ENCODE measurements at places on chromosomes 16 and 17. TPM values are rescaled to one million over a fixed set of nuclear protein-coding genes. Genes with fewer than 3 reads are reported as not detected.

- H3K4me3 ChIP-seq = no peak overlapping the region
- no peaks in the 10 kb centered on the region for H3K4me1 ChIP-seq
- DNase-seq = no peak
- H3K27ac ChIP-seq = no peak overlapping the region
These were observed 30.9 kb downstream of the CBLN1 start for GRCh38 chr16:49250689-49251088.

DNA sequence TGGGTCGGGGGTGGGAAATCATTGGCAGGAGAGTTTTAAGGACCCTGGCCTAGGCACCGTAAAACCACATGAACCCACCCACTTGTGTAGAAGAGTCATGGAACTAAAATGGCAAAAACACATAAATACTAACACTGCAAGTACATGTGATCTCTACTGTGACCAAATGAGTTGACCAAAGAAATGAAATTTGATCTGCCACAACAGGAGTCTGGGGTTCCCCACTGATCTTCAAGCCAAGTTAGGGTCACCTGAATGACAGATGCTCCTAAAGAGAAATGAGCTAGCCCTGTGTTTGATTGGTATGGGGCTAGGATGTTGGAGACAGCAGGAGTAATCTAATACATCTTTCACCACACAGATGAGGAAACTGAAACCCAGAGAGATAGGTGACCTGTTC is 21.5 kb upstream of the SKAP1 start:
- no peak for DNase-seq
- no peaks in the 10 kb centered on the region for H3K4me1 ChIP-seq
- H3K27me3 ChIP-seq = peaks cover 89% of the 10 kb centered on the region

DNA sequence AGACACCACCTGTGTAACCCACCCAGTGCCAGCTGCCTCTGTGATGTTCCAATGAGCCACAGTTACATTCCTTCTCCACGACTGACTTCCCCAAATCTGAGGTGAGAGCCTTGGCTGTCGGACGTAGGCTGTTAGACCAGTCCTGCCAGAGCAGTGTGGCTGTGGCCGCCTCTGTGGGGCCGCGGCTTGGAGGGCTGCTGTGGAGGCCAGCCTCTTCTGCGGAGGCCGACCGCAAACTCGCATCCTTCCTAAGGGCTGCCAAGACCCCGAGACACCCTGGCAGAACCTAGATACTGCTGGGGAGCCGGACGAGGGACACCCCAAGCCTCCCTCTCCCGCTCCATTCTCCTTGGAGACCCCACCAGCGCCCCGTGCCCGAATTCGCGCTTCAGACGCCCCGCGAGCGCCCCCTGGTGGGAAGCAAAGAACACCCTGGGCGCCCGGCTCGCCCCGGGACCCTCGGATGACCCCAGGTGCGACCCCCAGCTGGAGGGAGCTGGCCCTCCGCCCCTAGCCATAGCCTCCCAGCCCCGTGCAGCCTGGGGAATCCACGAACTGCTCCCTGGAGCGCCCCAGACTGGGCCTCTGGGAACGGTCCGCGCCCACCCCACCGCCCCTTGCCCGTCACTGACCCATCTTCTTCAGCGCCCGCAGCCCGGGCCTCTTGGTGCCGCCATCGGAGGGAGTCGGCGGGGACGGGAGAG is 547 bp downstream of the PLCD3 start:
- peak overlapping the region; percentile 84 for H3K4me3 ChIP-seq
- DNase-seq = peak; percentile 82
- no peaks in the 10 kb centered on the region for H3K36me3 ChIP-seq
- peaks cover 14% of the 10 kb centered on the region for H3K4me1 ChIP-seq

QPRT gene
- 112 TPM for total RNA-seq

DNA sequence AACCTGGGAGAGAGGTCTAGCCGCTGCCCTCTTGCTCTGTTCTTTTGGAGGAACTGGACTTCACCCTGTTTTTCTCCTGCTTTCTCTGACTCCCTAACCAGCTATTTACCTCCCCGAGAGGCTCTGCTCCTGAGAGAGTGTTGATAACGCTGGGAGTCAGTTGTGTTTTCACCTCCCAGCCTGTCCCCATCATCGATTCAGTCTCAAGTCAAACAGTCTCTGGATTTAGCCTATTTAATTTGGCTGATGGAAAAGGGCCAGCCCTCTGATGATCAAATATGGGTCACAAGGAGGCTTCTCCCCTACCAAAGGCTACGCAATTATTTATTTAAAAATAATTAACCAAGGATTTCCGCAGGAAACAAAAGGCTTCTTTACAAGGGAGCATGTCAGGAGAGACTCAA is 31.8 kb downstream of the HNF1B start:
- H3K27me3 ChIP-seq = no peaks in the 10 kb centered on the region

ST6GALNAC2 gene
- total RNA-seq = 0.28 TPM

DNA sequence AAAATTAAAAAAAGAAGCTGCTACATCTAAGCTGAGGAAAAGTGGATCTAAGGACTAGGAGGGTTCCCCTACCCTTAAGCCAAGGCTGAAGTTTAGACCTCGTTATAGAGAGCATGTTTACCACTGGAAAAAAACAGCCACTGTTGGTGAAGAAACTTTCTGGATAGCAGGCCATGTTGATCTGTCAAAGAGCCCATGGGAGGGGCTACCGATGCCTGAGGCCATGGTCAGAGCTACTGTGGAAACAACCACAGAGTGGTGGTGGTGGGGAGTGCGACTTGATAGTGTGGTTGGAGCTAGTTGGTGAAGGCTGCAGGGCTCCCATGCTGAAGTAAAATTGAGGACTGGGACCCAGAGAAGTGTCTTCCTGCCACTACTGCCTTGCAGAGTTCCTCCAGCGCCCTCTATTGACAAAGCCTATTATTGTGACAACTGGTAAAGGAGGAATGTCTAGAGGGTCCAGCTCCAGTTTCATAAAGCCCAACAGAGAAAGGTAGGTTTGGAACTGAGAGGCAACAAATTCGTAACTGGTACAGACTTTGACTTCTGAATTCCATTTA is 12.7 kb upstream of the FAM20A start:
- no peak overlapping the region for H3K27ac ChIP-seq
- H3K4me1 ChIP-seq = no peaks in the 10 kb centered on the region
- no peak overlapping the region for H3K4me3 ChIP-seq
- H3K27me3 ChIP-seq = no peaks in the 10 kb centered on the region
- no peaks in the 10 kb centered on the region for H3K36me3 ChIP-seq
- DNase-seq = peak; percentile 83

GRCh38 chr17:77790143-77790829 is 168.2 kb upstream of the TNRC6C start:
- peaks cover 84% of the 10 kb centered on the region for H3K27me3 ChIP-seq
- H3K27ac ChIP-seq = no peak overlapping the region
- H3K4me1 ChIP-seq = peaks cover 11% of the 10 kb centered on the region
- H3K4me3 ChIP-seq = no peak overlapping the region
- peak; percentile 42 for DNase-seq

- no peaks in the 10 kb centered on the region for H3K4me1 ChIP-seq
- DNase-seq = peak; percentile 91
- no peaks in the 10 kb centered on the region for H3K27me3 ChIP-seq
- H3K27ac ChIP-seq = peak overlapping the region; percentile 59
These were observed 569 bp upstream of the RABEP2 start for GRCh38 chr16:28925386-28926228.

DNA sequence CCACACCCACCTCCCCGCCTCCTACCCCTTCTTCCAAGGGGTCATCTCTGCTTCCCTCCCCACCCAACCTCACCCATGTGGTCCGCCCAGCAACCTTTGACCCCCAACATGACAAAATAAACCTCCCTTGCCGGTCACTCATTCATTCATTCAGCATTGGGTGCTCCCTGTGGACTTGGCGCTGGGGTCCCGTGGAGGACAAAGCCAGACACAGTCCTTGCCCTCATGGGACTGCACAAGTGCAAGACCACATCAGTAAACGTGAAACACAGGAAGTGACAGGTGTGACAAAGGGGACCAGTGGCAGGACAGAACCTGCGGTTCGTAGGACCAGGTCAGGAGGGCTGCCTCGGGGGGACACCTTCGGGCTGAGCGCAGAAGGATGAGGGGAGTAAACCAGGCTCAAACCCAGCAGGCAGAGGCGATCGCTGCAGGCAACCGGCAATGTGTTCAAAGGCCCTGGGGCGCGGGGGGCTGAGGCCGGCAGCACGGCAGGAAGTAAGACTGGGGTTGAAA is 185.4 kb downstream of the SEC14L1 start:
- H3K4me3 ChIP-seq = no peak overlapping the region
- H3K36me3 ChIP-seq = no peaks in the 10 kb centered on the region
- no peaks in the 10 kb centered on the region for H3K27me3 ChIP-seq
- DNase-seq = no peak

DNA sequence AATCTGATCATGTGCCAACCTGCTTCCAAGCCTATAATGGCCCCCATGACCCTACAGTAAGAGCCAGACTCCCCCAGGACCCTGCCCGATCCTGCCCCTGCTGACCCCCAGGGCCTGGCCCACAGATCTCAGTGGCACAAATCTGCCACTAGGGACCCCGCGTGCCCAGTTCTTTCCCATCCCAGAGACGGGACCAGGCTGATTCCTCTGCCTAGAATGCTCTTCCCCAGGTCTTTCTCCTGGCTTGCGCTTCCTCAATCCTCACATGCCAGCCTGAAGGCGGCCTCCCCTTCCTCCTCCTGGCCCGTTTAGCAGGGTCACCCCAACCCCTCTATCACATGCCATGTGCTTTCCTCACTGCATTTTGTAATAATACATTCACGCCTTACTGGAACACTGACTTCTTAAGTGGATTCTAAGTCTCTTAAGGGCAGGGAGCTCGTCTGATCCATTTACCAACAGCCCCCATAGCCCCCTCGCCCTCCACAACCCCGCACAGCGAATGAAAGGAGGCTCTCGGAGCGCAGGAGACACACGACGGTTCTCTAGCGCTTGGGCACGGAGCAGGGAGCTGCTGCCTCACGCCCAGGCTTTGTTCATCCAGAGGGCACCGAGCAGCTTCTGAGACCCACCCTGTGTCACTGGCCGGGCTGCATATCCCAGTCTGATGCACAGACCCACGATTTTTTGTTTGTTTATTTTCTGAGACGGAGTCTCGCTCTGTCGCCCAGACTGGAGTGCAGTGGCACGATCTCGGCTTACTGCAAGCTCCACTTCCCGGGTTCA is 1.2 kb downstream of the TRIM65 start:
- peaks cover 16% of the 10 kb centered on the region for H3K4me1 ChIP-seq
- H3K36me3 ChIP-seq = no peaks in the 10 kb centered on the region
- peak; percentile 67 for DNase-seq
- H3K27ac ChIP-seq = no peak overlapping the region
- no peaks in the 10 kb centered on the region for H3K27me3 ChIP-seq

- peaks cover 29% of the 10 kb centered on the region for H3K4me1 ChIP-seq
- no peaks in the 10 kb centered on the region for H3K36me3 ChIP-seq
- no peak overlapping the region for H3K27ac ChIP-seq
These were observed 2.9 kb downstream of the ATP6V0C start for GRCh38 chr16:2516391-2517240.

TAT gene
- not detected for total RNA-seq

SLC6A2 gene
- total RNA-seq = not detected

AIPL1 gene
- 0.37 TPM for total RNA-seq

ZNF768 gene
- total RNA-seq = 15.5 TPM

PITPNC1 gene
- 10.4 TPM for total RNA-seq

DNA sequence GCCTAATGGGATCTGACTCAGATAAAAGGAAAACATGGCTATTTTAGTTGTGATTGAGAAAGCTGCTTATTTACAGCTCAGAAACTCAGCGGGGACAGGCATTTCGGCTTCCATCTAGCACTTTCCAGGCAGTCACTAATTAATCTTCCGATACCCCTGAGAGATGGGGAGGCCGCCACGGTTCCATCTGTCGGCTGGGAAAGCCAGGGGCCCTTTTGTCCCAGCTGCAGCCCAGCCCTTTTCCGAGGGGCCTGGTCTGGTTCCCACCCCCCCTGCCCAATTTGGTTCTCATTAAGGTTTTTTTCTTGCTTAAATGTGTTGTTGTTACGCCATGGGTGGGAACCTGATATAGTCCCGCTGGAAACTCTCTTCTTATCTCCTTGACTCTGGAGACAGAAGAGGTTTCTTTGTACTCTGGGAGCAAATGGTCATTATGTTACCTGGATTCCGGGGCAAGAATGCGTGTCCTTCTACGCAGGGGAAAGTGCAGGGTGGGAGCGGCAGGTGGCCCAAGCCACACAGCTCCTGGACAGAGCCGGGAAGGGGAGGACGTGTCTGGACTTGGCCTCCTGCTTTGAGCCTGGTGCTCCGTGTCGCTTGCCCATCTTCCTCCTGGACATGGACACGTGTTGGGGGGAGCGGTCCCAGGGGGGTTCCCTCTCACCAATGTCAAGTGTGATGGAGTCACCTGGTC is 50.9 kb upstream of the GSE1 start:
- no peak overlapping the region for H3K27ac ChIP-seq
- no peak for DNase-seq
- H3K36me3 ChIP-seq = no peaks in the 10 kb centered on the region

DNA sequence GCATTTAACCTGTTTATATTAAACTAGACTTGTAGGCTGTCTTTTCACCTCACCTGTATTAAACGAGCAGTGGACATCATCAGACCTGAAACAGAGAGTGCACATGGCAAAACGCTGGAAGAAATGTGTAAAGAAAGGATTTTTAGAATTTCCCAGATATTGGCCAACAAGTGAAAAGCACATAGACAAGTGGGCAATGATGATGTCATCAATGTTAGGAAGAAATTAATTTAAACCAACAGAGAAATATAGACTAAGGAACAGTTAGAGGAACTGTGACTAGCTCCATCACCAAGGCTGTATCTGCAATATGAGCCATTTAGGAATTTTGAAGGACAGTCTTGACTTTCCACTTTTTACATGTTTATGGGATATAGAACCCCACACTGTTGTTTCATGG is 67.1 kb upstream of the SLC12A3 start:
- peaks cover 31% of the 10 kb centered on the region for H3K4me1 ChIP-seq
- DNase-seq = no peak
- no peaks in the 10 kb centered on the region for H3K36me3 ChIP-seq
- H3K4me3 ChIP-seq = no peak overlapping the region
- H3K27me3 ChIP-seq = no peaks in the 10 kb centered on the region
- H3K27ac ChIP-seq = no peak overlapping the region

GRCh38 chr17:62111562-62112171 is 46.6 kb upstream of the MED13 start:
- H3K36me3 ChIP-seq = no peaks in the 10 kb centered on the region
- H3K4me3 ChIP-seq = no peak overlapping the region
- no peak for DNase-seq
- no peak overlapping the region for H3K27ac ChIP-seq

CDR2L gene
- total RNA-seq = 4.0 TPM

- H3K27ac ChIP-seq = no peak overlapping the region
- no peak overlapping the region for H3K4me3 ChIP-seq
- DNase-seq = peak; percentile 33
- H3K27me3 ChIP-seq = no peaks in the 10 kb centered on the region
- H3K36me3 ChIP-seq = no peaks in the 10 kb centered on the region
These were observed 776.1 kb downstream of the KCNJ2 start for GRCh38 chr17:70945386-70945785.

Data from neural progenitor cell (in vitro differentiated cells).